ENCODE measurements at places on chromosomes 1 and 21.

GRCh38 chr1:118158924-118159323, 26.1 kb downstream of the SPAG17 start:
- no peaks in the 10 kb centered on the region for H3K4me1 ChIP-seq
- no peak overlapping the region for H3K27ac ChIP-seq
- H3K4me3 ChIP-seq = no peak overlapping the region
- H3K27me3 ChIP-seq = peaks cover under 1% of the 10 kb centered on the region

- H3K27ac ChIP-seq = peak overlapping the region; percentile 85
- H3K4me1 ChIP-seq = peaks cover 41% of the 10 kb centered on the region
- no peak overlapping the region for H3K4me3 ChIP-seq
- H3K36me3 ChIP-seq = no peaks in the 10 kb centered on the region
- DNase-seq = no peak
These were observed 145.6 kb upstream of the NFIA start for GRCh38 chr1:60936591-60937342.

DNA sequence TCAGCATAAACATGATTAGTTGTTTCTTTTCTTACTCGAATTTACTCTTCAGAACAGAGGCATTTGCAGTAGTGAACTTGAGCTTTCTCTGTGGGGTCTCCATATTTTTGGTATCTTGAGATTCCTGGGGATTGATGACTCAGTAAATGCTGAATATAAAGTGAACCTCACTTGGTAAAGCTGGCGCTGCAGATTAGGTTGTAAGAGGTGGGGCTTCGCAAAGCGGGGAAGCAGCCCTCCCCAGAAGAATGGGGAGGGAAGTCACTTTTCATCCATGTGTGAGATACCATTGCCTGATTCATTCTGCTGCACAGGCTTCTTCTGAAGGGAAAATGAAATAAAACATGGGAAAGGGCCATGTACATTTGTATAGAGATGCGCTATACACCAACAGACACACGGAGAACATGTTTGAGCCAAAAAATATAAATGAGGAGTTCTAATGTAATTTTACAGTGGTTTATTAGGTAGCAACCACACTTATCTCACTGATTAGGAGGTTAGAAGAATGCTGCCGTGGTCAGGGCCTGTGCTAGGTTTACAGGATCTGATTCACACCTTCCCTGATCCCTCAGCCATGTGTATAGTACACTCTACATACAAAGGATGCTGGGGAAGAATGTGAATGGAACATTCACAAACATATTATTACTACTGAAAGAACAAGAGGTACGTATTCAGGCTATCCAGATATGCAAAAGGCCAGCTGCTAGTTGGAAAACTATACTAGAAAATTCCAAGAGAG, 63.5 kb downstream of the DNTTIP2 start:
- peaks cover 39% of the 10 kb centered on the region for H3K4me1 ChIP-seq
- H3K27me3 ChIP-seq = no peaks in the 10 kb centered on the region
- H3K4me3 ChIP-seq = no peak overlapping the region
- H3K36me3 ChIP-seq = no peaks in the 10 kb centered on the region
- H3K27ac ChIP-seq = peak overlapping the region; percentile 77
- DNase-seq = no peak

GRCh38 chr1:96090134-96090533, 631.5 kb upstream of the PTBP2 start:
- no peak for DNase-seq
- no peak overlapping the region for H3K4me3 ChIP-seq
- H3K4me1 ChIP-seq = no peaks in the 10 kb centered on the region
- H3K27me3 ChIP-seq = no peaks in the 10 kb centered on the region
- no peaks in the 10 kb centered on the region for H3K36me3 ChIP-seq

GRCh38 chr1:67013573-67013972, 40.4 kb downstream of the SLC35D1 start:
- H3K27ac ChIP-seq = no peak overlapping the region
- H3K36me3 ChIP-seq = peaks cover 44% of the 10 kb centered on the region
- H3K4me3 ChIP-seq = no peak overlapping the region

Data from mesothelial cell of epicardium (in vitro differentiated cells).